Activated CD8-positive, alpha-beta memory T cell treated with anti-CD3 and anti-CD28 coated beads, Interleukin-2, amount 50 U/mL, for 4 hours (primary cell): ENCODE measurements at places on chromosomes 11 and 22.
A peak's percentile ranks its signal among the peaks of the same experiment; 100 is the strongest.

GRCh38 chr11:95680169-95680929 lies 109.2 kb downstream of the FAM76B start:
- DNase-seq = no peak

GRCh38 chr11:112019066-112019465 lies 6.1 kb upstream of the DLAT start:
- no peak for DNase-seq

GRCh38 chr22:49415151-49415951 lies 412.3 kb downstream of the BRD1 start:
- no peak for DNase-seq

DNA sequence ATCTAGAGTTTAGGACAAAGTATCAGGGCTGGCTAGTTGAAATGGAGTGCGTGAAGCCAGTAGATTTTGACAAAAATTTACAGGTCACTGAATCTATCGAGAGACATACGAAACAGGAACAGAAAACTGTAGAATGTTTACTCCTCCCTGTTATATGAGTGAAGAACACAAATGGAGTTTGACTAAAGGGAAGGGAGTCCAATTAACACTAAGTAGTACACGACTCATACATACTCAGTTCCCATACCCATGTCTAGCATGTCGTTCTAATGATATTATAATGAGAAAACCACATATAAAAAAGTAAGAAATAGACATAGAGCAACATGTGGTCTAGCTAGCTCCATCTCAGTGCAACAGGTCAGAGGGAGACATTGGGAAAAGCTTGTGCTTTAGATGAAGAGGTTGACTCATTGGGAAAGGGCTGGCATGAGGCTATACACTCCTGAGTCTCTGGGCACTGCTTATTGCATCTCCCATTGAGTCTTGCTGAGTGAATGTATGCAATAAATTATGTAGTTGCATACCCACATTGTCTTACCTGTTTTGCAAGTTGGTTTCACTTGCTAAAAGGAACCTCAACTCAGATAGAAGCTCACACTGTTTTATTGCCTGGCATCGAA lies 43.5 kb downstream of the CD44 start:
- no peak for DNase-seq

DNA sequence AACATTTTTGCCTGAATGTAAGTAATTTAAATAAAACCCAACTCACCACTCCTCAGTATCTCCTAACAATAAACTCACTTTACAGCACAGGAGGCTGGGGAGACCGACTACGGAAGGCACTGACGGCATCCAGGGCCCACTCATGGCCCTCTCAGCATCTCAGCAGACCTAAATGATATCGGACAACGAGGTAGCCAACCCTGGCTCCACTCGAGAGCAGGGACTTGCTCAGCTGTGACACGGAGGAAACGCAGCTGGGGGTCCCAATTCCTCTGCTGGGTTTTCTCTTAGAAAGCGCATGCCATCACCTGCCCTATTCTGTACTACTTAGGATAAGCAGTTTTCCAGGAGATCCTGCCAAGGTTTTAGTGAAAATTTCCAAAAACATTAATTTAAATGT lies 109.1 kb upstream of the BID start:
- no peak for DNase-seq

GRCh38 chr11:9601876-9602199 lies 28.4 kb downstream of the WEE1 start:
- no peak for DNase-seq

- peak; percentile 51 for DNase-seq
Observed at GRCh38 chr11:13462311-13462900, 616 bp downstream of the BTBD10 start.
